ENCODE measurements at places on chromosomes 1 and 21.

GRCh38 chr1:174940646-174941175 lies 59.0 kb upstream of the CACYBP start:
- no peak for DNase-seq

DNA sequence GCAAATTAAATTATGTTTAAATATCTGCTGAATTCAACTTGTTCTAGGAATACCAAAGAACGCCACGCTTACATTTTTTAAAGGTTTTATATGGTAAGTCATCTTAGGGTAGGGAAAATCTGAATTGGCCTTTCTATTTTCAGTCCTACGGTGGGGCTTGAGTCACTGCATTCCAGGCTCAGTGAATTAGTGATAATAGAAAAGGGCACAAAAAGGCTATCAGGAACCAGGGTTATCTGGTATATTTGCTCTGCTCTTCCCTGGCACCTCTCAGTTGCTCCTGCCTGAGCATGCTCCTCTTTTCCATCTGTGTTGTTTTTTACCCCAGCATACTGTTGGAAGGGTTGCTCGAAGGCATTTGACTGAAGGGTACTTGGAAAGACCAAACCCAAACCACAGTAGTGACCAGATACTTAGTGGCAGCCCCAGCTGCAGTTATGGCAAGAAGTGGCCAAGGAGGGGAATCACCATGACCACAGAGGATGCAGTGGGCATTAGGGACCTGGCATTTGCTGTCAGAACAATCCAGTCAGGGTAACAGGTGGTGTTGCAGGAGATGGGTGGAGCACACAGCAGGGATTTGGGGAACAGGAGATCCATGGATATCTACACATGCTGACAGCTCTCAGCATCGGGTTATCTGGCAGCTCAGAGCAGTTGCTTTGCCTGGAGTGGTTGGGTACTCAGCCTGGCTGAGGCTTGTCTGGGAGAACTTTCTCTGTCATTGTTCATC lies 2.3 kb downstream of the OVAAL start:
- DNase-seq, result peak; percentile 99

DNA sequence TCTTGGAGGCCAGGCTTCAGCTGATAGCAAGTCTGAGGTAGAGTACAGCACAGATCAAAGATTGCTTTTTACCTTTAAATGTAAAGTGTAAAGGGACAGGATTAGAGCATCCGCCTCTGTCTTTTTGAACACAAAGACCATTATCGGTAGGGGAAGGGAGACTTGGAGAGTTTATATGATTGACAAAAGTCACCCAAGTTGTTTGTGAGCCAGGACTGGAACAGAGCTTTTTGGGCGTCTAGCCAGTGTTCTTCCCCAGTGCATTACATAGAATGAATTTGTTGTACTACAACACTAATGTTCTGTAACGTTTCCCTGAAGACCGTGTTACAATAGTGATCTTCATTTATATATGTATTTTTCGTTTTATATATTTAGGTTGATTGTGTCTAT lies 9.3 kb upstream of the PIGC start:
- DNase-seq, result no peak

GRCh38 chr1:109257682-109258421 lies 8.5 kb downstream of the CELSR2 start:
- DNase-seq, result no peak

- no peak for DNase-seq
Measured at GRCh38 chr1:109623601-109624161, 4.0 kb downstream of the AMPD2 start.

DNA sequence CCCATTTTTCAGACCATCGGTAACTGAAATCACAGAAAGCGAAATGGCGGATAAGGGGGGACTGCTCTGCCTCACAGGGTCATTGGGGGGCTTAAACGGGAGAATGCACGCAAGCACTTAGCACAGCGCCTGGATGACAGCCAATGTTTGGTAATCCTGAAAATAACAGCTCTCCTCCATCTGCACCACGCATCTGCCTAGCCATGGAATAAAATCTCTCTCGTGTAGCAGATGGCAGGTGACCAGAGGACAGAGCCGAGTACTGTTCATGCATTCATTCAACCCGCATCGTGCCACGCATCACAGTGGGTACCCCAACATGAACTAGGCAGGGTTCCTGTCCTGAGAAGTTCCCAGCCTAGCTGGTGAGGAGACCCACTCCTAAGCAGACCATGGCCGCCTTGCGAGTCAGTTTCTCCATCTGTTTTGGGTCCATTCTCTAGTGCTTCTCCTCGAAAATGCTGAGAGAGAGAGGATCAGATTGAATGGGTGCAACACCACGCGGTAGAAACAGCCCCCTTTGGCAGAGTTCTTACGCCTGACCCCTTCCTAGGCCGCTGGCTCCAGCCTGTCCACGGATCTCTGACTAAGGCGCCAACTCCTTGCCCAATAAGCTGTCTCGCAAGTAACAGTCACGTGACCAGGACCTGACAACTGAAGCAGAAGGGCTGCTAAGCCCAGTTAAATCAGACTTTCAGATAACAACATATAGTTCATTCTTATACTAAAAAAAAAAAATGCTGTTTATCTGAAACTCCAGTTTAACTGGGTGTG lies 7.3 kb downstream of the SLC1A7 start:
- DNase-seq, result peak; percentile 22

DNA sequence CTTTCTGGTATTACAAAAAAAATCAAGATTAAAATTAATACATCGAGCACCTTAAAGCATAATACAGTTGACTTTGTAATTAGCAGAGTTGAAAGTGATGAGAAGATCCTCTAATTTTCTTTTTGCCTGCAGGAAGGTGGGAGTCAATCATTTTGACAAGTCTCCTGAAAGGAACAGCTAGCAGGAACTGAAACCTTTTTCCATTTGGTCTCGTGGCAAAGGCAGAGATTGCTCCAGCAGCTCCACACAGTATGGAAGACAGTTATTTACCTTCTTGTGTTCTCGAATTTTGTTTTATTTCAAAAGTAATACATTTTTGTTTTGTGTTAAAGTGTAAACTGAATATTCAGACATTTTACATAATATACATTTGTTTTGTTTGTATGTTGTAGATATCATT lies 7.7 kb downstream of the S100PBP start:
- DNase-seq, result no peak

GRCh38 chr21:40379881-40380810 lies 466.8 kb downstream of the DSCAM start:
- no peak for DNase-seq

DNA sequence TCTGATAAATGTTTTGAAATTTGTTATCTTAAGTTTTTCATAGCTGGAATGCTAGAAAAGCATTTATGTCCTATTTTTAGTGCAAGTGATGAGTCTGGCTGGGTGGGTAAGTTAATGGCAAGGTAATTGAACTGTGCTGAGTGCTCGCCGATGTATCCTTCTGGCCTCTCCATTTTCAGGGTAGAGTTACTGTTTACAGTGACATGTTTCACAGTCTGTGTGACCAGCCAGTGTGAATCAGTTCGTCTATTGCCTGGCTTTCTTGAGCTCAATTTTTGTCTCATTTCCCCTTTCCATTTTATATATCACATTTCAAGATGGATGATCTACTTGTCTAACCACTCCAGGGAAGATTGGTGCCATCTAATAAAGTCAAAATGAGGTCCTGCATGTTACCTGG lies 44.1 kb downstream of the ITSN1 start:
- DNase-seq, result no peak

DNA sequence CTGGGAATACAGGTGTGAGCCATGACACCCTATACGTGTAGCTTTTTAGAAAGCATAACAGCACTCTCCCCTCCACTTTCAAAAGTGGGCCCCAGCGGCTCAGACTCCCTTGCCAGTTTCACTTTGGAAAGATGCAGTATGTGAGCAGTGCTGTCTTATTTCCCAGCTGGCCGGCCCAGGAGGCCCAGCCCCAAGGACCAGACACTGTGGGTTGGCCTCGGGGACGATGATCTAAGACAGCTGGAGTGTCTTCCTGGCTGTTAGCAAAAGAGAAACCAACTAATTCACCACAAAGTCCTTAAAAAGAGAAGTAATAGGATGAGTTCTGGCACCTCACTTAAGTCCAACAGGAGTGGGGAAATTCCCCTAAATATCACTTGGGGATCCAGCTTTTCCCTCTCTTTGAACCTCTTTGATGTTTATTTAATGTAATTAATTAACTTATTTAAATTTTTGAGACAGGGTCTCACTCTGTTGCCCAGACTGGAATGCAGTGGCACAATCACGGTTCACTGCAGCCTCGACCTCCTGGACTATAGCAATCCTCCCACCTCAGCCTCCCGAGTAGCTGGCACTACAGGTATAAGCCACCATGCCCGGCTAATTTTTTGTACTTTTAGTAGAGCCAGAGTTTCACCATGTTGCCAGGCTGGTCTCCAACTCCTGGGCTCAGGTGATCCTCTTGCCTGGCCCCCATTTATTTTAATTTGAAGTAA lies 17.6 kb upstream of the CLIC4 start:
- peak; percentile 89 for DNase-seq

DNA sequence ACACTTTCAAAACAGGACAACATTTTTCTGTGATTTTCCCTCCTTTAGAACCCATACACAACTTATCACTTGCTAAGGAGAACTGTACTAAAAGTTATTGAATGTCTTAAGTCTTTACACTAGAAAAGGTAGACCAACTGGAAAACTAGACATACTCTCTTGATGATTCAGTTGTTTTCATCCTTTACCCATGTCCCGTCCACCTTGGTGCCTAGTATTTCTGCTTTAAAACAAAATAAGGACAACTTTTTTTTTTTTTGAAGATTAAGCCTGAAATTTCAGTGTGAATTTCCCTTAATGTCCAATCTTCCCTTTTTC lies 4.5 kb downstream of the CDKN2C start:
- peak; percentile 70 for DNase-seq

- peak; percentile 82 for DNase-seq
Measured at GRCh38 chr1:17212487-17213121, 7.7 kb downstream of the PADI1 start.

GRCh38 chr1:215133532-215133931 lies 51.0 kb downstream of the KCNK2 start:
- DNase-seq, result no peak

DNA sequence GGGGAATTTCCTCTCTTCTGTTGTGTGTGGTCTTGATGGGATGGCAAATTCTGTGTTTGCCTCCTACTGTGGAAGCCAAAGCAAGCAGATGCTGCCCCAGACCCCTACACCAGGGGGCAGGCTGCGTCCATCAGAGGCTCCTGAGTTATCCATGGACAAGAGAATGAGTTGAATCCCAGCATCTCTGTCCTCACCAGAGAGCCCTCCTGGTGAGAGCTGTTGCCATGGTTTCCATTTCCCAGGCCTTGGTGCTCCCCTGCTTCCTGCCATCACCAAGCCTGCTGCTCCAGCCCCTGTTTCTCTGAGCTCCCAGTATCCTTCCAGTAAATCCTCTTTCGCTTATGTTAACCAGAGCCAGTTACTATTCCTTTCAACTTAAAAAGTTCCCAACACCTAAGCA lies 20.4 kb upstream of the GNG12 start:
- DNase-seq, result peak; percentile 81

DNA sequence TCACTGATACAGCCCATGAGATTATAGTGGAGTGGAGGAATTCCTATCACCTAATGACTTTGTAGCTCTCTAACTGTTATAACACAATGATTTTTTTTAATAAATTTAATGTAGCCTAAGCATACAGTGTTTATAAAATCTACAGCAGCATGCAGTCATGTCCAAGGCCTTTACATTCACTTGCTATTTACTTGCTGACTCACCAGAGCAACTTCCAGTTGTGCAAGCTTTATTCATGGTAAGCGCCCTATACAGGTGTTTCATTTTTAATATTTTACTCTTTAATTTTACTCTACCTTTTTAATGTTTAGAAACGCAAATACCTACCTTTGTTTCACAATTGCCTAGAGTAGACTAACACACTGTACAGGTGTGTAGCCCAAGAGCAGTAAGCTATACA lies 1652.2 kb downstream of the BRINP3 start:
- no peak for DNase-seq

DNA sequence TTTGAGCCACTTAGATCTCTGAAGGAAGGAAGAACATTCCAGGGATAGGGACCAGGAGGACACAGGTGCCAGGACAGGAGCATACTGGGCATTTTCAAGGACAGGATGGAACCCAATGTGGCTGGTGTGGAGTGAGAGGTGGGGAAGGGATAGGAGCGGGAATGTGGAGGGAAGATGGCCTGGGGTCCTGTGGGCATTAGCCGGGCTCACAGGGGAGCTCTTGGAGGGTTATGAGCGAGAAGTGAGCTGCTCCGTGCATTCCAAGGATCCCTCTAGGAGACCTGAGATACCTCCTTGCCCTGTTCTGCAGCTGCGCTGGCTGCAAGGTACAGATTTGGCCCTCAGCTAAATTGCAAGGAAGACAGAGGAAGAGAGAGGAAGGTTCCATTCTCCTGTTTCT lies 87.5 kb downstream of the IER5 start:
- no peak for DNase-seq

DNA sequence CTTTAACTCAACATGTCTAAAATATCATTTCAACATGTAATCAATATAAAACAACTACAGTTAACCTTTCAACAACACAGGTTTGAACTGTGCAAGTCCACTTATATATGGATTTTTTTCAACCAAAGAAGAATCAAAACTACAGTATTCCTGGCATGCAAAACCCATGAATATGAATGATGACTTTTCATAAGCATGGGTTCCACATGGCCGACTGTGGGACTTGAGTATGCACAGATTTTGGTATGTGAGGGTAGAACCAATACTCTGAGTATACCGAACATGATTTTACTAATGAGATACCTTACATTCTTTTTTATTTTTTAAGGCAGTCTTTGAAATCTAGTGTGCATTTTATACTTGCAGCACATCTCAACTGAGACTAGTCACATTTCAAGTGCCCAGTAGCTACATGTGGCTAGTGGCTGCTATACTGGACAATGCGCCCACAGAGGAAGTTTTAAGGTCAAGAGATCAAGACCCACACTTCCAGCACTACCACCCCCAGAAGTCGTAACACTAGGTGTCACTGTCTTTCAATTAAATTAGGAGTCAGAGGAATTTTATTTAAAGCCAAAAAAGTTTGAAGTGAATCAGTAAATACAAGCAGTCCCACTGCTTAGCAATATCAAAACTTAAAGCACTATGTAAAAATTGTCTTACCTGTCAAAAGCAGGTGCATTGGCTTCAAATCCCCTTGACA lies 40.0 kb downstream of the SYNJ1 start:
- DNase-seq, result no peak

DNA sequence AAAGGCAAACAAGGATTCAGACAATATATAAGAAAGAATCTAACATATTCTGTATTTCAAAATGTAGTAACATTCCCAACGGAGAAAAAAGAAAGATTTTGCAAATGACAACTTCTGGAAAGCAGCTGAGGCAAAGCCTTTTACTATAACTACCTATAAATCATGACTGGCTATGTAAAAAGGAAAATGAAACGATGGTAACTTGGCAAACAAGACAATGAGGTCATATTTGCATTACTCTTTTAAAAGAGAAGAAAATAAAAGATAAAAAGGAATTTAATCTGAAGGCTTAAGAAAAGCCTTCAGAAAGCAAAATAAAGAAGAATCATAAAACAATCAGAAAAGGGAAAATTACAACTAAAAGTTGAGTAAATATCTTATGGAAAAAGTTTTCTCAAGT lies 25.1 kb upstream of the ASPM start:
- no peak for DNase-seq

GRCh38 chr21:31573217-31573616 lies 86.3 kb upstream of the SOD1 start:
- DNase-seq, result no peak
